ENCODE measurements at places on chromosomes 12 and 14.

DNA sequence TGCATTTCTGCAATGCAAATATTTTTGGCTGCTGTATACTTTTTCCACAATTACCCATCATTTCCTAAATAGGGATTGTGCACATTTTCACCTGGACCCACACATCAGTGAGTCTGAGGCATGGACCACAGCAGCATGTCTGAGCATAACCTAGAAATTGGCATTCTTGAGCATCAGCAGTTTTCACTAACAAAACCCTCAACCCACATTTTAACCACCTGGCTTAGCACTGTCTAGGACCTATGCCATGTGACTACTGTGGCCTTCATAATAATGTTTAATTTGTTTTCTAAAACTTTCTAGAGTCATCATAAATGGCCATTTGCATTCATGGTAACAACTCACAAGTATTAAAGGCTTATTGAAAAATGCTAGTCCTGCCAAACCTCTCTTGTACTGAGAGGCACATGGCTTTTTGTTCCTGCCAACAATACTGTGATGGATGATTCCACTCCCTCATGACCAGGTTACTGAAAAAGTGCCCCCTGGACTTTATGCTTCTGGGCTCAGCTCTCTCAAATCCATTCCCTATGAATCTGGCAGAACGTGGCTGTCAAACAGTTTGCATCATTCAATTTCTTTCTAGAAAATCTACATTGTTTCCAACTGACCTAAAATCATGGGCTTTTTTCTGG is 240.0 kb downstream of the MDGA2 start:
- DNase-seq: no peak

GRCh38 chr12:32545413-32545980 is 133.6 kb upstream of the DNM1L start:
- no peak for DNase-seq

DNA sequence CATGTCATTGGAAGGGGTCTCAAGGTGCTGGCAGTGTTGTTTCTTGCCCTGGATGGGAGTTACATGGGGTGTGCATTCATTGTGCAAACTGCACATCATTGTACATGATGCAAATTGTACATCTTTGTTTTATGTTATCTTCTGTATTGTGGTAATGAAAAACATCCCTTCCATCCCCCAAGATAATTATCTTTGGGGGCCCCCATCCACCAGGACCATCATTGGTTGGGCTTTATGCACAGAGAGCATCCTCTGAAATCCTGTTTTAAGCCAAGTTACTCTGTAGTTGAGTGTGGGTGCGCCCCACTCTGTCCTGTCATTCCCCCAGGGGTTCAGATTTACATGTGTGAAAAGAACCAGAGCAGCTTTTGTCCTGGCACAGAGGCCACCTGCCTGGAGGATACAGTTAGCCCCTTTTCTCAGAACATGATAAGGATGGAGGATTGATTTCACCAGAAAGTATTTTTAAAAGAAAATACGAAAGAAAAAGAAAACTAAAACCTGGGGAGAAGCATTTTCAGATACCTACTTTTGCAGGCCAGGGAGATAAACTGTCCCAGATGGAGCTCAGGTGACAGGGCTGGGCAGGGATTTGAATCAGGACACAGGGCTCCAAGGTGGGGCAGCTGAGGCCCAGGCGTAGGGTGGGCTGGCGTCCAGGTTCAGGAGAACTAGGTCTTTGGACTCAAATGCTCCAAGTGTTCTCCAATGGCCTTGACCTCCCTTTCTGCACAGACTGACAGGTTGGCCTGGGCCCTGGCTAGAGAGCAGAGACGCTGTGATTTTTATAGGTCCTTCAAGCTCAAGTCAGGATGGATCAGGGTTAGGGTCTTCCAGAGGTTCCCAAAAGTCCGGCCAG is 17.2 kb downstream of the WSCD2 start:
- no peak for DNase-seq

DNA sequence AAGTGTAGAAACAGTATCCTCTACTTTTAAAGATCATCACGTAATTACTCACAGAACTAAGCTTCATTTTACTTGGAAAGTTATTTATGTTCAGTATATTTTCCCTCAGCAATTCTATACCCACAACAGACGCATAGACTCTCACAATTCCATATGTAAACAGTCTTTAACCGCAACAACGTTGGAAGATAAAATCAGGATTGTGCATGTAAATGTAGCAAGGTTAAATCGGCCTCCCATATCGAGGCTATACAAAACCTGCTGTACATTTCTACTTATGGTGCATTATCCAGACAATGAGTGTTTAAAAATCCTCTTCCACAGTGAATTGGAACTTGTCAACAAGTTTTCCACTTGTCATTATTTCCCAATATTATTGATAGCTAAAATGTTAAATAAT is 581.1 kb downstream of the SLC16A7 start:
- DNase-seq: no peak
